Dermis blood vessel endothelial cell (primary cell): ENCODE measurements at places on chromosomes 7 and 10.

DNA sequence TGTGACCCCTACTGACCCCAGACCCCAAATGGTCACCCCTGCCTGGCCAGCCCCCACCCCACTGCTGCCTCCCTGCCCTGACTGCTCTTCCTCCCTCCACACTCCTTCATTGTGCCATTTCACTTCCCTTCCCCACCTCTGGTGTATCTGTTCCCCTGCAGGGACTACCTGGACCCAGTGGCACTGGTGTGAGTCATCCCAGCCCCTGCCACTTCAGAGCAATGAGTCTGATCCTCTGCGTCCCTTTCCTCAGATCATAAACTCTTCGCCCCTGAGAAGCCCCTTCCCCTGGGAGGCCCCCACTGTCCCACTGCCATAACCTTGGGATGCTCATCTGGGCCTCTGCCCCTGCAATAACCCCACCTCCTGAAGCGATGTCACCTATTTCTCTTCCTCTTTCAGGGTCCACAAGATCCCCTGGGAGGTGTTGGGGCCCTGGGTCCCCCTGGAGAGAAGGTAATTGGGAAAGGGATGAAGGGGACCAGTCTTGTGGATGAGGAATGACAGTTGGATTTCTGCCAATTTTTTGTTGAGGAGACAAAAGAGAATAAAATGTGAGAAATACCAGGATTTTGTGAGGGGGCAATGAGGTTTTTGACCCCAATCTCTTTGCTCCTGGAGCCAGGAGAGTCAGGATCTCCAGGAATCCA lies 19.1 kb upstream of the VOPP1 start:
- DNase-seq: no peak

- no peak for DNase-seq
Measured at GRCh38 chr7:96996111-96996957, 9.0 kb upstream of the DLX6 start.

DNA sequence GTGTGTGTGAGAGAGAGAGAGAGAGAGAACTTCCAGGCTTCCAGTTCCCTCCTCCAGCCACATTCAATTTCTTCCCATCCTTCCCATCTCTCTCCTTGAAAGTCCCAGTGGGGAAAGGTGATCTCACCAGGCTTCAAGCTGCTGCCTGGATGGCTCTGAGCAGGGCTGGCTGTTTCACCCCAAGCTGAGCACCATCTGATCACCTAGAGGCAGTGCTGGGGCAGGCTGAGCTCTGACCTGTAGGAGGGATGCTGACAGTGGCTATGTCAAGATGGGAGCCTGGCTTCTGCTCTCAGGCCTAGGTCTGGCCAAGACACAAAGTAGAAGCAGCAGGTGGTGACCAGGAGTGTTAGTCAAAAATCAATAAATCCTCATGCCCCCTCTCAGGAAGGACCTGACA lies 370.8 kb downstream of the PLXNA4 start:
- no peak for DNase-seq

DNA sequence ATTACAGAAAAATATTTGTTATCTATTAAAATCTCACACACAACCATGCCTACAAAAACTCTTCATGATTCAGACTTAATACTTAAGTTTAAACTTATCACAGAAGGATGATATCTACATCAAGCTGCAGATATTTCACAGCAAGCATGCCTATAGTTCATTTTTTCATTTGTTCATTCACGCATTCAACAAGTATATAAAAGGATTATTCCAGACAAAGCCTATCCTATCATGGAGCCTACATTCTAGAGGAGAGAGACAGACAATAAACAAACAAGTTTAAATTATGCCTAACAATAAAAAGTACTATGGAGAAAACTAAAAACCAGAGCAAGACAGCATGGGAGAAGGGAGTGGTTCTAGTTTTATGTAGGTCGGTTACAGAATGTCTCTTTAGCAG lies 10.9 kb downstream of the TRDMT1 start:
- no peak for DNase-seq
